ENCODE measurements at places on chromosomes 5 and 9.
A peak's percentile ranks its signal among the peaks of the same experiment; 100 is the strongest.

DNA sequence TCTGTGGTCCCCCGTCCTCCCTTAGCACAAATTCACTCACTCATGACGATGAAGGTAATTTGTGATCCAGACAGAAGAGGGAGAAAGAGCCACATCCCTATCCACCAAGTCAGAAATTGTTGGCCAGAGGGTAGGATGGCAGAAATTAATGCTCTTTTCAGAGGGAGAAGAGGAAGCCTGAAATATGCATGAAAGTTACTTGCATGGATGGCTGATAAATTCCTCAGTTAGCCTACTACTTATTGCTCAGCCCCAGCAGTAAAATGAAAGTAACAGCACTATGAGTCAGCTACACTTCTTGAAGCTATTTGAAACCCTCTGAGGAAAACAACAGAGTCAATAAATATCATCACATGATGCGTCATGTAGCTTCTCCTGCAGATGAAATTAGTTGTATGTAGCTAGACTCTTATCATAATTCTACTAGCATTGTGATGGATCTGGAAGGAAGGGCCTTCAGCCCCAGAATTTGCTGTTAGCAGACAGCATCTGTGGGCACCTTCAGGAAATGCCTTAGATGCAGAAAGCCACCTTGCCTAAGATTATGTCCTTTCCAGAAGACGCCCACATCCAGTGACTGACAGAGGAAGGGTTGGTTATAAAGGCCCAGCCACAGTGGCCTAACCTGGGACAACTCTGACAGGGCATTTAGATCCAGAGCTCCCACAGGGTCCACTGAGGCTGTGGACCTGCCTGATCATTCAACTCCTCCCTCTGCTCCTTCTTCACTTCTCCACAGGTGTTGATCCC, 81.2 kb upstream of the CCDC112 start:
- no peak for DNase-seq

DNA sequence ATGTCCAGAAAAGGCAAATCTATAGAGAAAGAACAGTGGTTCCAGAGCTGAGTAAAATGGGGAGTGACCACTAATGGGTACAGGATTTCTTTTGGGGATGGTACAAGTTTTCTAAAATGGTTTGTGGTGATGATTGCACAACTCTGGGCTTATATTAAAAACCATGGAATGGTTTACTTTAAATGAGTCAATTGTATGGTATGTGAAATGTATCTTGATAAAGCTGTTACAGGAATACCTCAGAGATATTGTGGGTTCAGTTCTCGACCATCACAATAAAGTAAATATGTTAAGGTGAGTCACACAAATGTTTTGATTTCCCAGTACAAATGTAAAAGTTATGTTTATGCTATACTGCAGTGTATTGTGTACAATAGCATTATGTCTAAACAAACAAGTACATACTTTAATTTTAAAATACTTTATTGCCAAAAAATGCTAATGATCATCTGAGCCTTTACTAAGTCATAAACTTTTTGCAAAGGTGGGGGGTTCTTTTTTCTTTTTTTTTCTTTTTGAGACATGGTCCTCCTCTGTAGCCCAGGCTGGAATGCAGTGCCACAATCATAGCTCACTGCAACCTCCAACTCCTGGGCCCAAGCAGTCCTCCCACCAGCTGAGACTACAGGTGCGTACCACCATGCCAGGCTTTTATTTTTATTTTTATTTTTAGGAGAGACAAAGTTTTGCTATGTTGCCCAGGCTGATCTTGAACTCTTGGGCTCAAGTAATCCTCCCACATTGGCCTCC, 65.9 kb downstream of the SHOC1 start:
- no peak for DNase-seq

- peak; percentile 44 for DNase-seq
These were observed 25.8 kb downstream of the CAST start for GRCh38 chr5:96687812-96688453.

GRCh38 chr5:53161876-53162275, 52.3 kb upstream of the MOCS2 start:
- no peak for DNase-seq

DNA sequence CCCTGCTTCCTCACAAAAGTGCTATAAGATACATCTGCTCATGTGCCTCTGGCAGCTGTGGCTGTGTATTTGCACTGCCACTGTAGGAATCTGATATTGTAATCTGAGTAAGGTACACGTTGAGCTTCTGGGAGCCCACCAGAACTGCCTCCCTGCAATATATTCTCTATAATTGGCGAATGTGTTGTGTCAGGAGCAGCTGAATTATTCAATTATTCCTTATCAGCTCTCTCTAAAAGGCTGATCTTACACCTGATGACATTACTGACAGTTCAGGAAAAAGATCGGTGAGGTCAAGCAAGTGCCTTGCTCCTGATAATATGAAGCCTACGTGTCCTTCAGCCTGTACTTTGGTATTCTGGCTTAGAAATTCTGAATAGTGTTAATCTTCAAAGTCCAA, 1015.0 kb downstream of the CDH9 start:
- DNase-seq = no peak

GRCh38 chr5:167929841-167930240, 361.6 kb upstream of the WWC1 start:
- DNase-seq = no peak

GRCh38 chr5:14219800-14220512, 76.8 kb downstream of the TRIO start:
- no peak for DNase-seq

- DNase-seq = no peak
These were observed 728.8 kb downstream of the NR2F1-AS1 start for GRCh38 chr5:92852219-92852618.

- DNase-seq = no peak
These were observed 623 bp upstream of the TRIM36 start for GRCh38 chr5:115170134-115170928.

GRCh38 chr5:83564069-83564749, 92.7 kb downstream of the VCAN start:
- peak; percentile 29 for DNase-seq

DNA sequence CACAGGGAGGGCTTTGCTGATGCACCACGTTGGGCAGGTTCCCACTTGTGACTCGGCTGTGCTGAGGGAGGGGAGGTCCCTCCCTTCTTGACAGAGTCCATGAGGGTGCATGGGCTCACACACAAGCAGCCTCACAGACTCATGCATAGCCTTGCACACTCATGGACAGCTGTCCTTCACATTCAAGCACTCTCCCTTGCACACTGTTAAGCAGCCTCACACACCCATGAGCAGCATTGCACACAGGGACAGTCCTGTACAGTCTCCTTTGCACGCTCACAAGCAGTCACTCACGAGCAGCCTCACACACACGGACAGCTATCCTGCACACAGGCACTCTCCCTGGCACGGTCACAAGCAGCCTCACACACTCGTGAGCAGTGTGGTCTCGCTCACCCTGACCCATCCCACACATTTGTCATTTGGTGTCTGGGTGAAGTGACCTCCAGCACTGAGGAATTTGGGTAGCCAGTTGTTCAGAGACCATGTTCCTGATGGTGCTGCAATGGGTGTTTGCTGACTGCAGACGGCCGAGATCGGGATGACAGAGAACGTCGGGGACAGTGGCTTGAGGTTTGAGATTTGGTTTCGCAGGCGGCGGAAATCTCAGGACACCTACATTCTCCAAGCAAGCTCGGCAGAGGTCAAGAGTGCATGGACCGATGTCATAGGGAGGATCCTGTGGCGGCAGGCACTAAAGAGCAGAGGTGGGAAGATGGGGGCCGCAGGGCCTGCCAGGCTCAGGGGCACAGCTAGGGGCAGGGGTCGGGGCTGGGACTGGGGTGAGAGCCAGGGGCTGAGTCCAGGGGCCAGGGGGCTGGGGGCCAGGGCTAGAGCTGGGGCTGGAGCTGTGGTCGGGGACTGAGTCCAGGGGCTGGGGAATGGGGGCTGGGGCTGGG, 17.7 kb upstream of the LRRC14B start:
- DNase-seq = no peak

- no peak for DNase-seq
These were observed 155.4 kb downstream of the DOCK8 start for GRCh38 chr9:370086-370485.

- no peak for DNase-seq
These were observed 155.0 kb upstream of the PRDM9 start for GRCh38 chr5:23352446-23352845.

DNA sequence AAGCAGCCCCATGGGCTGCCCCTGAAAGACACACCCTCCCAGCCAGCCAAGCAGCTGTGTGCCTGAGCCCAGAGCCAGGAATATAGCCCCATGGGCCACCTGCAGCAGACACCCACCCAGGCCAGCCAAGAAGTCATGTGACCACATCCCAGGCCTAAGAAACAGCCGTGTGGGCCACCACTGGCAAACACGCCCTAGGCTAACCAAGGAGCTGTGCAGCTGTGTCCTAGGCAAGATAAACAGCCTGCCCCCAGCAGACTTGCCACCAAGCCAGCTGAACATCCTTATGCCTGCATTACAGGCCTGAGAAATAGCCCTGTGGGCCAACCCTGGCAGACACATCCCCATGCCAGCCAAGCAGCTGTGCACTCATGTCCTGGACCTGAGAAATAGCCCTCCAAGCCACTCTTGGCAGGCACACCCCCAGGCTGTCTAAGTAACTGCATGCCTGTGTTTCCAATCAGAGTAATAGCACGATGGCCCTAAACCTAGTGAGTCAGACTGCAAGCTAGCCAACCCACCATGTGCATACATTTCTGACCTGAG, 143.0 kb downstream of the ADAMTS6 start:
- no peak for DNase-seq

DNA sequence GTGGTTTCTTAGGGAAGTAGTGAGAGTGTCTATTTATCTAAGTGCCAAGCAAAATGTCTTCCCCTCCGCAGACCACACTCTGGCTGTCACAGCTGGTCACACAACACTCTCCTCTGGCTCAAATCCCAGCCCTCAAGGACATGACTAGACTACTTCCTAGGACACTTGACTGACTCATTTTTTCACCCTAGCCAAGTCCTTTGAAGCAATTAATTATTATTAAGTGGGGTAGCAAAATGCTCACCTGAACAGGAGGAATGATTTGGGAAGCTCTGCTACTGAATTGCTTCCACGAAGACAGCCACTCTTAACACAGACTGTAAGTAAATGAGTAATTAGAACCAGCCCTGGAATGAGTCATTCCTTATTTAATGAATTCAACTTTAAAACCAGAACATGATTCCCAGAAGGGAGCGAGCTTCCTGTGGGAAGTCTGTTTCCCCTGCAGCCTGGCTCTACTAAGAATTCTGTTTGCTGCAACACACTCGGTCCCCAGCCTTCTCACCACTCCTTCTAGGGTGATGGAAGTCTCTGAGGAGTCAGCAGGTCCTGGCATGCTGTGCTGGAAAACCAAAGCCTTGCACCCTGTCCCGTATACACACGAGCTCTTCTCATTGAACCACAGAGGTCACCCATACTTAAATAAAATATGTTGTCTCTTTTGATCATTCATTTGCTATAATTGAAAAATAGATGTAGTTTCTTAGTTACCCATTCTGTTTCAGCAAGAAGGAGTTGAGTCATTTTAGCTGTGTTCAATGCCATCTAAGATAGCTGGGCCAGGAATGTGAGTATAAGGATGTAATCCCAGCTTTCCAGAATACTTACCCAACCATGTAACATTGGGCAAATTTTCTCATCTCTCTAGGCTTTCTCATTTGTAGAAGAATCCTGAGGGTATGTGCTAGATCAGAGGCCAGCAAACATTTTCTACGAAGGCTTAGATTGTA, 218.6 kb upstream of the RASEF start:
- DNase-seq = no peak

DNA sequence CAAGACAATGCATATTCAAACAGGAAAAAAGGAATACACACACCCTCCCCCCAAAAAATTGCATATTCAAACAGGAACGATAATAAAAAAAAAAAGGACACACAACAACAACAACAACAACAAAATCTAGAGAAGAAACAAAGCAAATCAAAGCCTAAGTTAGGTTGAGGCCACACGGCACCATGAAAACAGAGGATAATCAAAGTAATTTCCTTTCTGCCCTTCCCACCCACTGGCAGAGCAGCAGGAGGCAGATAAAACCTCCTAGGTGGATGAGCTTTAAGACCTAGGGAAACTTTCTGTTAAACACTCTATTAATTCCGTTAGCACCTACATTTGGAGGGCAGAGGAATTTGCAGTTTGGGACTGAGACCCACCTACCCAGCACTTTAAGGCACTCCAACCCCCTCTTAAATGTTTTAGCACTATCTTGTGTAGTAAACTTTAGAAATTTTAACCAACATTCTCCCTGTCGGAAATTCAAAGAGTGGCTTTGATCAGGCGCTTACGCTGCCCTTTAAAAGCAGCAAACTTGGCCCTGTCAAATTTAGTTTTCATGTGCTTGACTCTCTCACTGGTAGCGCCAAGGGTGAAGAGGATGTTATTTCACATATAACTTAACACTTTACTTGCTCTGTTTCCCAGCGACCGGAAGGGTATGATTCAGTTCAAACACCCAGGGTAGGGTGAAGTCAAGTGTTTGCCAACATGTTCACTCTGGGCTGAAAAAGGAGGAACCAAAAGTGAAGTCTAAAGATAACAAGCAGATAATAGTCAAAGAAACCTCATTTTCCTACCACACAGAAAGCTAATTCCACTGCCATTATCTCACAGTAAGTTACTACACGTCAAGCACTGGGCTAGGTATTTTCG, 9.2 kb downstream of the ENC1 start:
- peak; percentile 80 for DNase-seq

- DNase-seq = no peak
These were observed 377.3 kb upstream of the MEF2C start for GRCh38 chr5:89260254-89260653.

DNA sequence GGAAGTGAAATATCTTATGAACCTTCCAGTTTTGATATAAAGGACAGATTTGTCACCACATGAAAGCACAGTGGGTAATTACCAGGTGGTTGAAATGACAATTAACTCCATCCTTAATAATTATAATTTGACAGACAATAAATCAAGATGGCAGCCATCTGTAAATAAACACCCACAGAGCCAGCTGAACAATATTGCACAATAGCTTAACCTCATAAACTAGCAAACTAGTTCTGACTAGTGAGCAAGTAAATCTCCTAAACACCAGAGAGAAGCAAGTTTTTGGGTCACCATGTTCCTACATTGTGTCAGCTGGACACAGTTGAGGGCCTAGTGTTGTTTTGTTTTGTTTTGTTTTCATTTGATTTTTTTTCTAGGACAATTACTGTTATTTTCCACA, 577.4 kb downstream of the ACTL7B start:
- no peak for DNase-seq

- no peak for DNase-seq
These were observed 354.8 kb downstream of the PDE4D start for GRCh38 chr5:59538750-59539121.

GRCh38 chr9:114005371-114006154, 72.5 kb downstream of the AMBP start:
- DNase-seq = no peak

- DNase-seq = peak; percentile 91
These were observed 5.6 kb upstream of the IRF1 start for GRCh38 chr5:132496191-132496630.

GRCh38 chr5:120062515-120062917, 401.6 kb upstream of the PRR16 start:
- no peak for DNase-seq

- no peak for DNase-seq
These were observed 1.8 kb upstream of the FAT2 start for GRCh38 chr5:151592855-151593408.

GRCh38 chr5:133977858-133978257, 9.4 kb upstream of the C5orf15 start:
- DNase-seq = no peak

- peak; percentile 33 for DNase-seq
These were observed 39.1 kb downstream of the COL23A1 start for GRCh38 chr5:178551059-178551458.

- peak; percentile 10 for DNase-seq
These were observed 681 bp downstream of the F2R start for GRCh38 chr5:76716456-76717157.

Measured in thymus (tissue), 14 donors.